ENCODE measurements at places on chromosomes 4 and X. TPM values are rescaled to one million over a fixed set of nuclear protein-coding genes. Genes with fewer than 3 reads are reported as not detected.

DNA sequence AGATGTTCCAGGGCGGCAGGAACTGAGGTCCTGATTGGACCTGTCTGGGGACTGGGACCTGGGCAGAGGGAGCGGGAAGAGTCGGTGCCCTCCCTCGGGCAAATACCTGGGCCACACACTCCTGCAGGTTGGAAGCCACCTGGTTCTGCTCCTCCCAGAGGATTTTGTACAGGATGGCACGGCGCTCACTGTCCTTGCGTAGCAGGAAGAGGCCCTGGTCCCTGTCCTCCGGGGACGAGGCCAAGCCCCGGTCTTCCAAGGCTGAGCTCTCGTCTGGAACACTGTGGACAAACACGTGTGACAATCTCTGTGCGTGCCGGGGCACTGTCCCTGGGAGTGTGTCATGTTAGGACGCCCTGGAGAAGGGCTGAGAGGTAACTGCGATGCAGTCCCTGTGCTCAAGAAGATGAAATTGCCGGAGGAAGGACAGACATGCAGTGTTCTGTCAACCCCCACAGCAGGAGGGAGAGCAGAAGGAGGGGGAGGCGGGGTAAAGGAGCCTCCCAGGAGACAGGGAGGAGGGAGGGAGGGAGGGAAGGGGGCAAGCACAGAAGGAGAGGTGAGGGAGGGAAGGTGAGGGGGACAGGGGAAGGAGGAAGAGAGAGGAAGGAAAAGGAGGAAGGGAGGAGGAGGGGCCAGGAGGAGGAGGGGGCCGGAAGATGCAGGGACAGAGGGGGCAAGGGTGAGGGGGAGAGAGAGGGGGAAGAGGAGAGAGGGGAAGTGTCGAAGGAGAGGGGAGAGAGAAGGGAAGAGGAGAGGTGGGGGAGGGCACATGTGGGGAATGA lies 29.0 kb downstream of the PDHA1 start:
- DNase-seq, result no peak
- H3K36me3 ChIP-seq, result no peaks in the 10 kb centered on the region
- no peaks in the 10 kb centered on the region for H3K27me3 ChIP-seq

GRCh38 chr4:155973639-155974475 lies 20.2 kb upstream of the CTSO start:
- no peak overlapping the region for H3K4me3 ChIP-seq
- no peak for DNase-seq
- H3K27me3 ChIP-seq, result no peaks in the 10 kb centered on the region
- no peak overlapping the region for H3K27ac ChIP-seq
- no peaks in the 10 kb centered on the region for H3K4me1 ChIP-seq

DNA sequence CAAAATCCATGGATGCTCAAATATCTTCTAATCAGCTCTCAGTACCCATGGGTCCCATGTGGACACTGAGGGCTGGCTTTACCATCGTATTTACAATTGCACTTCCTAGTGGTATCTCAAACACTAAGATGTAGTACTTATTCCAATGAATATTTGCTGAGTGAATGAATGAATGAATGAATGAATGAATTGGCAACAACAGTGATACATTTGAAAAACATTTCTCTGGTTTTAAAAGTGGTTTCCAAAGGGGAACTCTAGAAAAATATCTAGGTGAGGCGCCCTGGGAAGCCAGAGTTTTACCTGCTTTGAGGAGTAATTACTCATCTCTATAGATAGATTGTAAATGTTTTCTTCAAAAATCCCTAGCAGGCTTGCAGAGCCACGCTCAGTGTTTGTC lies 76.6 kb downstream of the CYTL1 start:
- H3K36me3 ChIP-seq, result no peaks in the 10 kb centered on the region
- no peak overlapping the region for H3K4me3 ChIP-seq
- no peaks in the 10 kb centered on the region for H3K4me1 ChIP-seq
- DNase-seq, result no peak
- H3K27ac ChIP-seq, result no peak overlapping the region
- H3K27me3 ChIP-seq, result no peaks in the 10 kb centered on the region

DNA sequence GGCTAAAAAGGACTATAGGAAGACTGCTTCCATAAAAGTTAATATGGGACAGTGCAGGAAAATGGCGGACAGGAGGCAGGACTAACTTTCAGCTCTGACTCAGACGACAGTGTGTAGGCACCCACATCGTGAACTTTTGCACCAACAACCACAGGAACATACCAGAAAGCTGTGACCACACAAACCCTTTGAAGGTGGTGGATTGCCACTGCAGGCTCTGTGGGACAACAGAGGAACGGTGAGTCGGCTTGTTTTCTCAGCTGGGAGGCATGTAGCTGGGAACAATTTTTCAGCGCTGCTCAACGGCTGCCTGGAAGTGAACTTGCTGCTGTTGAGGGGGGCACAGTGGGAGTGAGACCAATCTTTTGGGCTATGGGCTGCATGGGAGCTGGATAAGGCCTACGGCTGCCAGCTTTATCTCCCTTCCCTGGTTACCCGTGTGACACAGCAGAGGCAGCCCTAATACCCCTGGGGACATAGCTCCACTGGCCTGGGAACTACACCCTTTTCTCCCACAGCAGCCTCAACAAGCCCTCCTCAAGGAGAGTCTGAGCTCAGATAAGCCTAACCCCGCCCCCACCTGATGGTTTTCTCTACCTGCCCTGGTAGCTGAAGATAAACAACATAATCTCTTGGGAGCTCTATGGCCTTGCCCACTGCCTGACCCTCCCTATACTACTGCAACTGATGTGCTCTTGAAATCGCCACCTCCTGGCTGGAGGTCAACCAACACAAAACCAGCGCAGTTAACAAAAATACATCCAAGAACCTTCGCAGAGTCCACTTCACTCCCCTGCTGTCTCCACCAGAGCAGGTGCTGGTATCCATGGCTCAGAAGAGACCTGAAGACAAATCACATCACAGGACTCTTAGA lies 1537.0 kb downstream of the C4orf33 start:
- no peak for DNase-seq
- H3K4me1 ChIP-seq, result no peaks in the 10 kb centered on the region
- H3K27me3 ChIP-seq, result no peaks in the 10 kb centered on the region
- H3K4me3 ChIP-seq, result no peak overlapping the region
- H3K36me3 ChIP-seq, result no peaks in the 10 kb centered on the region

The TAF7L gene
- total RNA-seq, result not detected

- H3K4me1 ChIP-seq, result no peaks in the 10 kb centered on the region
- DNase-seq, result no peak
- H3K36me3 ChIP-seq, result no peaks in the 10 kb centered on the region
- H3K27me3 ChIP-seq, result peaks cover 93% of the 10 kb centered on the region
Observed at GRCh38 chrX:639151-639550, 8.6 kb downstream of the SHOX start.

DNA sequence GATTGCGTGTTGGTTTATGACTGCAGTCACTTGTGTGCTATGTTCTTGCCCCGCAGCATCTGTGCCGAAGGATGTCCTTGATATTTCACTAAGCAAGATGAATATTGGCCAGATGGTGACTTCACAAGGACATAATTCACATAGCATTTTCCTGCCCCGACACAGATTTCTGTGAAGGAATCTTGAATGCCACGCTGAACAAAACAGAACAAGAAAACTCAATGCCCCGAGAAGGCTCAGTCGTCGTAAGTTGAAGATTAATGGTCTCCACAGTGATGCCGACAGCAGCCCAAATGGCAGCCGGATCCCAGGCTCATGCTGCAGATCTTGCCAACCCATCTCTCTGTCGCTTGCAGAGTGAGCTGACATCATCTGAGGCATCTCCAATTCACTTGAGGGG lies 145.9 kb downstream of the CPEB2 start:
- H3K4me1 ChIP-seq, result no peaks in the 10 kb centered on the region
- H3K27me3 ChIP-seq, result no peaks in the 10 kb centered on the region
- H3K36me3 ChIP-seq, result no peaks in the 10 kb centered on the region

GRCh38 chrX:74063426-74064155 lies 240.4 kb upstream of the ZCCHC13 start:
- H3K27ac ChIP-seq, result no peak overlapping the region
- no peaks in the 10 kb centered on the region for H3K4me1 ChIP-seq
- H3K27me3 ChIP-seq, result no peaks in the 10 kb centered on the region
- H3K36me3 ChIP-seq, result no peaks in the 10 kb centered on the region
- DNase-seq, result no peak

- peaks cover 16% of the 10 kb centered on the region for H3K27me3 ChIP-seq
- no peaks in the 10 kb centered on the region for H3K36me3 ChIP-seq
- DNase-seq, result no peak
Observed at GRCh38 chrX:51742586-51742985, 656 bp upstream of the GSPT2 start.

- no peaks in the 10 kb centered on the region for H3K4me1 ChIP-seq
- H3K36me3 ChIP-seq, result no peaks in the 10 kb centered on the region
- no peak for DNase-seq
Observed at GRCh38 chrX:9855561-9856283, 69.5 kb downstream of the SHROOM2 start.

The PAGE1 gene
- not detected for total RNA-seq

- no peak for DNase-seq
- H3K27ac ChIP-seq, result no peak overlapping the region
- H3K36me3 ChIP-seq, result no peaks in the 10 kb centered on the region
- no peak overlapping the region for H3K4me3 ChIP-seq
- no peaks in the 10 kb centered on the region for H3K27me3 ChIP-seq
Observed at GRCh38 chrX:44842550-44843317, 1.1 kb upstream of the DUSP21 start.

DNA sequence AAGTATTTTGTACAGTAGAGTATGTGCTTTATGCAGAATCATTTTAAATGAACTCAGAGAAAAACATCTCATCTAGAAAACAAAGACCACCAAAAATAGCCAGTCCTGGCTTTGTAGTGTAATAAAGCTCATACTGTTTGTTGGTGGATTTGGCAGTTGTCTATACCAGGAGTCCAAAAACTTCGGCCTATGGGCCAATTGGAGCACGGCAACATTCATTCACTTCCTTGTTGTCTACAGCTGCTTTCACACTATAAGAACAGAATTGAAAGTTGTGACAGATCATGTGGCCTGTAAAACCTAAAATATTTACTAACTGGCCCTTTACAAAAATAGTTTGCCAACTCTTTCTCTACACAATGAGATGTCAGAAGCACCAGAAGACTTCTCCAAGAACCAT lies 5.3 kb downstream of the FBXW7 start:
- H3K4me1 ChIP-seq, result no peaks in the 10 kb centered on the region
- H3K36me3 ChIP-seq, result no peaks in the 10 kb centered on the region
- DNase-seq, result no peak
- H3K27me3 ChIP-seq, result no peaks in the 10 kb centered on the region
- no peak overlapping the region for H3K4me3 ChIP-seq
- no peak overlapping the region for H3K27ac ChIP-seq

The FTHL17 gene
- total RNA-seq, result not detected

DNA sequence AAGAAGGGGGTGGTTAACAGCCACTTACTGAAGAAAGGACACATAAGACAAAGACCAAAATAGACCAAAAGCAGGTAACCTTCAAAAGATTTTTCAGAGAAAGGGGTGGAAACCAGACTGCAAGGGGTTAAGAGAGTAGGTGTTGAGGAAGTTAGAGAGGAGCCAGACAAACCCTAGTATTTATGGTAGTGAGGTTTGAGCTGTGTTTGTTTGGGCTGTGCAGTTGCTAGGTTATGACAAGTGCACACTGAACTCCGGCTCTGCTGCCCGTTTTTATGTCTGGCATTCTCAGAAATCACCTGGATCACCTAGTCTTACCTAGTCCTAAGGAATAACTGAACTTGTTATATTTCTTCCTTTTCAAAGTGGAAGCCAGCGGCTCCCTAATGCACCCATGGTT lies 22.9 kb upstream of the G3BP2 start:
- H3K4me1 ChIP-seq, result no peaks in the 10 kb centered on the region
- no peaks in the 10 kb centered on the region for H3K27me3 ChIP-seq
- no peak overlapping the region for H3K27ac ChIP-seq
- no peaks in the 10 kb centered on the region for H3K36me3 ChIP-seq
- H3K4me3 ChIP-seq, result no peak overlapping the region

DNA sequence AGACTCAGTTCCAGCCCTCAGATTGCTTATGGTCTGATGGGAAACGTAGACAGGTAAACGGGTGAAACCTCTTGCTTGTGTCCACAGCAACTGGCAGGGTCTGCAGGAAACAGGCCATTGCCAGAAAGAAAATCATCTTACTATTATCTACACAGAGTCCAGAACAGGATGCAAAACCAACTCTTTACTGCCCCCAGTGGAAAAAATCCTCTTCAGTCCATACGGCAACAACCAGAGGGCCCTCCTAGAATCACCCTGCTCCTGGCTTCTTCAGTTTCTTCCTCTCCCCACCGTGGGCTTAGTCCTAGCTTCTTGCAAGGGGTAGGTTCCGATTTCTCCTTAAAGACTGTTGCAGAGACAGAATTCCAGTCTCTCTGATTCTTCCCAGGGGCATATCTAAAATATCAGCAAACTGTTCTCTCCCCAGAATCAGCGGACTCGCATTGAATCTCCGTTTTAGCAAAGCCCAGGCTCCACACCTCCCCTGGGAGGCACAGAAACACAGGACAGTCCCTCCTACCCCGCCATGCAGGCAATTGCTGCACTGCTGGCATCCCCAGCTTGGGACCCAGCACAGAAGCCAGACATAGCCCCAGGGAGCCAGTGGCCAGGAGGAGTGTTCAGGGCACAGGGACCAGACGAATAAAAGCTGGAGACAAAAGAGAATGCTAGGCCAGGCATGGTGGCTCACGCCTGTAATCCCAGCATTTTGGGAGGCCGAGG lies 41.0 kb upstream of the SH3RF1 start:
- no peak for DNase-seq
- H3K27ac ChIP-seq, result no peak overlapping the region
- H3K36me3 ChIP-seq, result no peaks in the 10 kb centered on the region
- H3K4me3 ChIP-seq, result no peak overlapping the region
- H3K27me3 ChIP-seq, result no peaks in the 10 kb centered on the region

- no peaks in the 10 kb centered on the region for H3K4me1 ChIP-seq
- no peaks in the 10 kb centered on the region for H3K36me3 ChIP-seq
- no peak overlapping the region for H3K4me3 ChIP-seq
- no peak for DNase-seq
- no peaks in the 10 kb centered on the region for H3K27me3 ChIP-seq
Observed at GRCh38 chr4:100823066-100823992, 305.5 kb upstream of the EMCN start.

- H3K27me3 ChIP-seq, result no peaks in the 10 kb centered on the region
- no peaks in the 10 kb centered on the region for H3K36me3 ChIP-seq
- H3K27ac ChIP-seq, result peak within 1 kb of the TSS; percentile 71
- H3K4me1 ChIP-seq, result no peaks in the 10 kb centered on the region
Observed at GRCh38 chr4:185534866-185535611, at the start of gene PDLIM3. TSS of gene PDLIM3 (minus strand) at chr4:185535507. CDS start at chr4:185535434, 73 bp downstream.

The RASL11B gene
- 4.8 TPM for total RNA-seq

DNA sequence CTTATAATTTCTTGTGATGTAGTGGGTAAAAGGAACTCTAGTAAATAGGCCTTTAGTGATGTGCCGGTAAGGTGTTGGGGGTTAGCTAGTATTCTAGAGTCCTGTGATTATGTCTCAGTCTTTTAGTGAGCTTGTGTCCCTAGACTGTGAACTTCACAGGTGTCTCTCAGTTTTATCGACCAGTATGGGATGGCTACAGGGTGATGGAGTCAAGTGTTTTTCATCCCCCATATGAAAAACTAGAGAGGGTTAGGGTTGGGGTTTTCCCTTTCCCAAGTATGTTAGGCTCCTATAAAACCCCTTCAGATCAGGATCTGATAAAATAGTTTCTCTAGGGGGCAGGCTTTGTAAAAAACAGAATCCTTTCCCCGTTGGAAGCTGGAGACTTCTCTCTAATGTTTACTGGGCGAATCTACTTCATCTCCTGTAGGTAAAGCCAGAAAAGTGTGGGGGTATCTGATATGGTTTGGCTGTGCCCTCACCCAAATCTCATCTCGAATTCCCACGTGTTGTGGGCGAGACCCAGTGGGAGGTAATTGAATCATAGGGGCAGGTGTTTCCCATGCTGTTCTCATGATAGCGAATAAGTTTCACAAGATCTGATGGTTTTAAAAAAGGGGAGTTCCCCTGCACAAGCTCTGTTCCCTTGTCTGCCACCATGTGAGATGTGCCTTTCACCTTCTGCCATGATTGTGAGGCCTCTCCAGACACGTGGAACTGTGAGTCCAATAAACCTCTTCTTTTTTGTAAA lies 120.8 kb downstream of the DTHD1 start:
- no peaks in the 10 kb centered on the region for H3K4me1 ChIP-seq
- DNase-seq, result no peak
- no peaks in the 10 kb centered on the region for H3K27me3 ChIP-seq
- no peak overlapping the region for H3K4me3 ChIP-seq
- H3K36me3 ChIP-seq, result no peaks in the 10 kb centered on the region

The ATOH1 gene
- total RNA-seq, result not detected
